ENCODE measurements at places on chromosomes 12 and 14. TPM values are rescaled to one million over a fixed set of nuclear protein-coding genes. Genes with fewer than 3 reads are reported as not detected.
A peak's percentile ranks its signal among the peaks of the same experiment; 100 is the strongest.

PAX9 gene
- polyA plus RNA-seq: not detected

ATL1 gene
- 4.6 TPM for polyA plus RNA-seq

GRCh38 chr12:26648999-26649398 is 184.0 kb downstream of the ITPR2 start:
- H3K27me3 ChIP-seq: no peaks in the 10 kb centered on the region
- no peak overlapping the region for H3K4me3 ChIP-seq
- DNase-seq: no peak
- no peak overlapping the region for H3K27ac ChIP-seq
- peaks cover 40% of the 10 kb centered on the region for H3K36me3 ChIP-seq

- peak; percentile 20 for DNase-seq
- H3K4me1 ChIP-seq: peaks cover 15% of the 10 kb centered on the region
- H3K27ac ChIP-seq: peak overlapping the region; percentile 96
- H3K27me3 ChIP-seq: no peaks in the 10 kb centered on the region
- no peaks in the 10 kb centered on the region for H3K36me3 ChIP-seq
These were observed 688 bp upstream of the RASSF3 start for GRCh38 chr12:64609536-64610078.

DNA sequence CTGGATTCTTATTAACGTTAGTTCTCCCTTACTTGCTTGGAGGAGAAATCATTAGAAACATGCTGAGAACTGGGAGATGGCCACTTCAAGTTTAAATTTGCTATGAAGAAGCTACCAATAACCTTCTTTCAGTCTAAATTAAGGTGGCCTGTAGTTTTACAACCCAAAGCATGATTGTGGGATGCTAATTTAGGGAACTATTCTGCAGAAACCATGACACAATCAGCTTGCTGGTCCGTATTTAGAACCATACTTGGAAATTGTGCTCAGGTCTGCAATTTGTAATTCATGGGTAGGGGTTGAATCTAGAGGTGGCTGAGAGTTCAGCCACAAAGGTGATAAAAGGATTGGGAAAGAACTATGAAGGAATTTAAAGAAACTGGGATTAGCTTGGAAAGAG is 405.7 kb downstream of the RAD51B start:
- DNase-seq: no peak
- H3K4me1 ChIP-seq: no peaks in the 10 kb centered on the region
- H3K4me3 ChIP-seq: no peak overlapping the region
- H3K27me3 ChIP-seq: no peaks in the 10 kb centered on the region
- H3K27ac ChIP-seq: no peak overlapping the region

DNA sequence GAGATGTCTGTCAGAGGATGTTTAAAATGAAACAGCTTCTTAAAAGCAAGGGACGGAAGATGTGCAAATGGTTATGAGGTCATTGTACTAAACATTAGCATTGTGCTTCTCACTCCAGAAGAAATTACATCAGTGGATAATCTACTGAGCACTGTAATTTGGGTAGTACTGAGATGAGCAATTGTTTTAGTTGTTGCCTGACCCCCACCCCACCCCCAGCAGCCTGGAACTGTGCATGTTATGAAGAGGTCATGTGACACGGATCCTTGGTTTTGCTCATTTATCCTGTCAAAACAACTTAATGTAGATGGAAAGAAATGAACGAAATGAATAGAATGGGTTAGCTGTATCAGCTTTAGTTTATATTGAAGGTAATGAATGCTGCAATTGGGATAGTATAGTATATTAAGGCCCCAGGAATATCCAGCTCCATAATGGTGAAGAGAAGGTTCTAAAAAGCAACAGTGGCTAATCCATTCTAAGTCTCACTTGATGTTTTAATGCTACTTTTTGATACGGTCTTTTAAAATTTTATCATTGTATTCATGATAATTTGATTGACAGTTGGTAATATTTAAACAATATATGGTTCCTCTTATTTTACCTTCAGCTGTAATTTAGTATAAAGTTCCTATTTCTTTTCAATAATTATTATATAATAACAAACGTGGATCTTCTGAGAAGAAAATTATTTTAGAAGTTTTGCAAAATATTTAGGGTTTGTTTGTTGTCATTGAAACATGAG is 58.5 kb downstream of the WNK1 start:
- H3K4me1 ChIP-seq: peaks cover 35% of the 10 kb centered on the region
- no peaks in the 10 kb centered on the region for H3K27me3 ChIP-seq
- no peak overlapping the region for H3K4me3 ChIP-seq

- H3K4me3 ChIP-seq: no peak overlapping the region
- no peaks in the 10 kb centered on the region for H3K27me3 ChIP-seq
- no peak for DNase-seq
- H3K27ac ChIP-seq: no peak overlapping the region
- peaks cover 11% of the 10 kb centered on the region for H3K4me1 ChIP-seq
- H3K36me3 ChIP-seq: peaks cover 6% of the 10 kb centered on the region
These were observed 496.3 kb downstream of the NELL2 start for GRCh38 chr12:44379831-44380230.

DNA sequence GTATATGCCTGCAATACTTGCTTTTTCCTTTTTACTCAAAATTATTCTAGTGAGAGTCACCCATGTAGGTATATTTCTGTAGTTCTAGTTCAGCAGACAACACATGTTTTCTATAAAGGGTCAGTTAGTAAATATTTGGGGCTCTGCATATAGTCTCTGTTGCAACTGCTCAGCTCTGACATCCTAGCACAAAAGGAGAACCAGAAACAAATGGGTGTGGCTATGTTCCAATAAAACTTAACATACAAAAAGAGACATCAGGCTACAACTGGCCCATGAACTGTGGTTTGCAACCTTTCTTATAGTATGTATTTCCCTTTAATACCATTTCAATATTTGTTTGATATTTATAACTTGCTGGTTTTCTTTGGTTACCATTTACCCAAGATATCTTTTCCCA is 11.9 kb downstream of the NT5DC3 start:
- peak; percentile 7 for DNase-seq
- H3K27me3 ChIP-seq: no peaks in the 10 kb centered on the region

GRCh38 chr14:63296060-63296563 is 22.6 kb downstream of the GPHB5 start:
- DNase-seq: no peak
- no peaks in the 10 kb centered on the region for H3K36me3 ChIP-seq
- H3K4me1 ChIP-seq: no peaks in the 10 kb centered on the region
- H3K4me3 ChIP-seq: no peak overlapping the region
